NB4 (cell line): ENCODE measurements at places on chromosomes 1 and 21.

DNA sequence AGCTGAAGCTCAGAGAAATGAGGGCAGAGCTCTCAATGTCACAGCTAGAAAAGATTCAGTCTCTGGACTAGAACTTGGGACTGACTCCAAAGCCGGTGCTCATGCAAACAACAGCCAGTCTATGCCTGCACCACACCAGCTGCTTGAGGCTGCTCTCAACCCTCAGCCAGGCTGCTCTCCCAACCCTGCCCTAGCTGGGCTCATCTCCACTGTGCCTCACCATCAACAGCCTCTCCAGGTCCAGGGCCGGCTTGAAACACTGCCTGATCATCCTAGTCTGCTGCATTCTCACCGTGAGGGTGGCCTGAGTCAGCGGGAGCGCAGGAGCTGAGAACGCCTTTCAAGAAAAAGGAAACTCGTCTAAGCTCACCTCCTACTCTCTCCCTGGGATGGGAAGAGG, 94.5 kb downstream of the PTPRU start:
- DNase-seq, result no peak

- peak; percentile 92 for DNase-seq
These were observed 12.8 kb downstream of the OTUD7B start for GRCh38 chr1:149997585-149998262.

- DNase-seq, result peak; percentile 77
These were observed 57.8 kb downstream of the SIK1 start for GRCh38 chr21:43369124-43369523.

- no peak for DNase-seq
These were observed 230.1 kb downstream of the DUSP10 start for GRCh38 chr1:221511797-221512196.

- DNase-seq, result no peak
These were observed 221.8 kb downstream of the NTNG1 start for GRCh38 chr1:107362468-107363140.

DNA sequence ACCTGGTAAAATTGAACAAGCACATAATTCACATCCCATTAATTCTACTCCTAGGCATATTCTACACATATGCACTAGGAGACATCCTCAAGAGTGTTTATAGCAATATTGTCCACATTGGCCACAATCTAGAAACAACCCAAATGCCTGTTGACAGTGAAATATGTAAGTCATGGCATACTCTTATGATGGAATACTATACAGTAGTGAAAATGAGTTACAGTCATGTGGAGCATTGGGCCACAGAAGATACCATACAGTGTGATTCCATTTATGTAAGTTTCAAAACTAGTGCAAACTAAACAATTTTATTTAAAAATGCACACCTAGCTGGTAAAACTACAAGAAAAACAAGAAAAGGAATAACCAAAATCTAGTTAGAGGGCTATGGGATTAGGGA, 19.1 kb downstream of the CHIT1 start:
- DNase-seq, result no peak

GRCh38 chr1:198096390-198096789, 60.4 kb upstream of the NEK7 start:
- DNase-seq, result no peak

- peak; percentile 83 for DNase-seq
These were observed 98.5 kb downstream of the DISC1 start for GRCh38 chr1:231724876-231725647.

- DNase-seq, result no peak
These were observed 58.5 kb upstream of the SIPA1L2 start for GRCh38 chr1:232688398-232688797.
